ENCODE measurements at places on chromosomes 4 and X. TPM values are rescaled to one million over a fixed set of nuclear protein-coding genes. Genes with fewer than 3 reads are reported as not detected.
A peak's percentile ranks its signal among the peaks of the same experiment; 100 is the strongest.

DNA sequence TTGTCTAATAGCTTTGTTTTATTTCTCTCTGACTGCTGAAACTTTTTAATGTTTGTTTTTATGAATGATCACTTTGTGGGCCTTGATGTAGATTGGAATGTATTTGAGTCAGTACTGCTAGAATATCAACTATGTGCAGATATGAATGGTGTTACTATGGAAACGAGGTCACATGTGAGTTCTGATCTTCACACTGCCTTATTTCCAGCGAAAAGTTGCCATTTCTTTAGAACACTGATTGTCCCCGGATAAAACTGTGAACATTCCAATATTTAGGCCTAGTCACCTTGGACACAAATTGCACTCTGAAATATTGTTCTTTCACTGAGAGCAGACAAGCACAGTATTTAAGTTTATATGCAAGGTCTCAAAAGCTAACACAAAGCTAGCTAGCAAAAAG, 27.2 kb upstream of the MAGED1 start:
- no peak for DNase-seq

DNA sequence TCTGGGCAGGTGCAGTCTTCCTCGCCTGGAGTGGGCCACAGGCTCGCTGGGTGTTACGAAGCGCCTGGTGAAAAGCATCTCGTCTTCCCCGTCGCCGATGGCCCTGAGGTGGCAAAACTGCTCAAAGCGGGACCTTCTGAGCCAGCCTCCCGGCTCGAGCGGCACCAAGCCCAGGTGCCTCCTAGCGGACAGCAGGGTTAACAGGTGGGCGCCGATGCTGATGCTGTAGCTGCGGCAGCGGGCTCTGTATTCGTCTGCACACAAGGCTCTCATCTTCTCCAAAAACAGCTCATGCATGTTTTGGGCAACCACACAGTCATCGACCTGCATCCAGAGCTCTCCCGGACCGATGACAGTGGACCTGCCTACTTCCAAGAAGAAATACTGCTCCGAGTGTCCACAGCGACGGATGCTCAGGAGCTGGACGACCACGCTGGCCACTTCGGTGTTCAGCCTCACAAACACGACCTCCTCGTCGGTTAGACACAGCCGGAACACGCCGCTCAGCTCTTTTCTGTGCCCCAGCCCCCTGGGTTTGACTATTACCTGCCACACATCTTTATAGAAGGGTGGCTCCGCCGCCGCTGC, 1.2 kb downstream of the IRS4 start:
- no peak for DNase-seq

Gene THAP6
- 7.2 TPM for total RNA-seq

GRCh38 chr4:94390804-94391410, 48.3 kb upstream of the HPGDS start:
- no peak for DNase-seq

DNA sequence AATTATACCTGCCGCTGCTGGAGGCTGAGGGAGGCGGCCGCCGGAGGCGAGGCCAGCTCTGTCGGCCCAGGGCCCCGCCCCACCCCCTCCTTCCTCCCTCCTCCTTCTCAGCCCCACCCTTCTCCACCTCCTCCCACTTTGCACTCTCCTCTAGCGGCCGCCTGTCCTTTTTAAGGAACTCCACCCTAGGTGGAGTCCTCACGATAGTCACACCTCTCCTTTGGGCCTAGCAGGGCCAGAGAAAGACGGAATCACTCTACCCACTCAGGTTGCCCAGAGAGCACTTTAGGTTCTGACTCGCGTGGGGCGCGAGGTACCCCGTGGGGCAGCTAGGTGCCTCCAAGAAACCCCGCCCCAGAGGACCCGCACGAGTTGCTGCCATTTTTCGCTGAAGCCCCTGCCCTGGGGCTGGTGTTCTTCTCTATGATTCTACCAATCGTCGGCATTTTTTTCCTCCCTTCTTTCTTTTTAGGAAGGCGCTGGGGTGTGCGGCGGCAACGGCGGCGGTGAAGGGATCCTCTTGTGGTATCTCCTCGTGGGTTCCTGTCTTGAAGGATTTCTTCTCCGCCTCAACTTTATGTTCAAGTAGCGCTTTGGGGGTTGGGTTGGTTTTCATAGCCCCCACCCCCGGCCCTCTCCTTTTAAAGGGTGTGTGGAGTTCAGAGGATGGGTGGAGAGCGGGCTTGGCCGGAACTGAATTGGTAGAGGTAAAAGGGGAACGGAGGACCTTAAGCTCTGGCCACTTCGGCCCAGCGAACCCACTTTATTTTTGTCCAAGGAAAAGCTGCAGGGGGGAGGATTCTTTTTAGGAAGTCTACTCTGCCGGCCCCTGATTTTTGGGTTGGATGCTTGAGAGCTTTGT, at the start of gene KLF8:
Gene KLF8, plus strand, starts transcription at position 136 of the 862 bp plus-strand sequence. CDS start 979 bp downstream, outside the sequence.
- DNase-seq, result peak; percentile 42

DNA sequence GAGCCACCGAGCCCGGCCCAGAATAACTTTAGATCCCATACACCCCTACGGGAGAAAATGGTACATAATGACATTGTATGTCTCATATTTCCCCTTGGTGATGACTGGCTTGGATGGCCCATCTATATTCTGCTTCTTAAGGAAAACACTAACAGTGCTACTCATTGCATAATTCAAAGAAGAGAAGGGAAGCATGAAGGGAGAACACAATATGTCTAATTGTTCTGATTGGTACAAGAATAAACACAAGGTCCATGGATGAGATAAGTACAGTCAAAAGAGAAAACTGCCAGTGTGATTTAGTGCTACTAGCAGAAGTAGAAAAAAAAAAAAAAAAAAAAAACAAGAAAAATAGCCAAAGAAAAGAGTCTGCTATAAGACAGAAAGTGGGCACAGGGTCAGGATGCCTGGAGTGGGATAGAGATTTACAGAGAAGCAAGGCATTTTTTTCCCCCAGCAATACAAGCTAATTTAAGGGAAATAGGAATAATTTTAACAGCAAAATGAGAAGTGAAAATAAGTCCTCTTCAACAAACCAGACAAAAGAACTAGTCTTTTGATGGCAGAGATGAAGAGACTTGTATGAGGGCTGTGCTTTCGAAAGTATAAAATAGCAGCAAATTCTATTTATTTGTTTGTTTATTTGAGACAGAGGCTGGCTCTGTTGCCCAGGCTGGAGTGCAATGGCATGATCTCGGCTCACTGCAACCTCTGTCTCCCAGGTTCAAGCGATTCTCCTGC, 96.5 kb upstream of the MAP3K15 start:
- DNase-seq, result no peak

Gene NUDT11
- total RNA-seq, result 10.9 TPM

- DNase-seq, result no peak
These were observed 1.2 kb downstream of the SLC39A8 start for GRCh38 chr4:102343964-102344519.

DNA sequence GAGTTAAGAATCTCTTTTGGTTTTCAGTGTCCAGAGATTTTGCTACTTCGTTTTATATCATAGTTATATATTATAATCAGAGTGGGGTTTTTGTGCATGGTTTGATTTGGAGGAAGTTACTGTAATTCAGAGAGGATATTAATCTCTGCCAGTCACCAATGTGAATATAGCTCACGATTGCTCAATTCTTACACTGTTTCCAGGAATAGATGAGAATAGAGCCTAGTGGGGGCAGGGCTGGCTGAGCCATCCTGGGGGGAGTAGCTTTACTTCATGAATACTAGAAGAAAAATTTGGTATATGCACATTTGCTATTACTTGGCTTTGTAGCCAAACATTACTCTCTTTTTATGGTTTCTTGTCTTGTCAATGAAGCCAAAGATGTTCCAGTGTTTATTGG, 60.9 kb upstream of the TRPC3 start:
- no peak for DNase-seq

GRCh38 chr4:169352360-169352759, 81.6 kb upstream of the SH3RF1 start:
- no peak for DNase-seq

- no peak for DNase-seq
These were observed 124.7 kb downstream of the CAMK2D start for GRCh38 chr4:113636877-113637276.

GRCh38 chr4:16120720-16121119, 36.9 kb upstream of the PROM1 start:
- DNase-seq, result no peak

GRCh38 chrX:150913511-150913910, 15.0 kb upstream of the CD99L2 start:
- no peak for DNase-seq

GRCh38 chrX:42934020-42934726, 156.2 kb upstream of the PPP1R2C start:
- no peak for DNase-seq

Gene WDR17
- 0.52 TPM for total RNA-seq

- DNase-seq, result peak; percentile 24
These were observed 313.4 kb downstream of the TENM3 start for GRCh38 chr4:182556580-182556979.

Gene RHOH
- 0.24 TPM for total RNA-seq

GRCh38 chrX:10525381-10526120, 94.8 kb downstream of the MID1 start:
- DNase-seq, result no peak

DNA sequence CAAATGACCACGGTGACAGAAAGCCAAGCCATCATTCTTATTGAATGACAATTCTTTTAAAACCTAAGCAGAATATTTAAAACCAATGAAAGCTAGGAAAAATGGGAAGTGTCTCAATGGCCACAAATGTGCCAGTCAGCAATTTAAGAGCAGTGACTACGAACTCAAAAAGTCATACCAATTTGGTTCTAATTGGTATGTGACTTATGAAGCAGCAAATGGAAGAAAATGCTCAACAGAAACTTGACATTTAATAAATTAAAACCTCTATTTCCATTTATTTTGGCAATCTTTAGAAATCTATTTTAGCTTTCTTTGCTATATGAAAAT, 25.7 kb upstream of the BCLAF3 start:
- DNase-seq, result no peak

GRCh38 chr4:80592950-80593349, 257.4 kb downstream of the CFAP299 start:
- DNase-seq, result no peak

Gene CLNK
- not detected for total RNA-seq

Gene TXK
- 0.38 TPM for total RNA-seq

DNA sequence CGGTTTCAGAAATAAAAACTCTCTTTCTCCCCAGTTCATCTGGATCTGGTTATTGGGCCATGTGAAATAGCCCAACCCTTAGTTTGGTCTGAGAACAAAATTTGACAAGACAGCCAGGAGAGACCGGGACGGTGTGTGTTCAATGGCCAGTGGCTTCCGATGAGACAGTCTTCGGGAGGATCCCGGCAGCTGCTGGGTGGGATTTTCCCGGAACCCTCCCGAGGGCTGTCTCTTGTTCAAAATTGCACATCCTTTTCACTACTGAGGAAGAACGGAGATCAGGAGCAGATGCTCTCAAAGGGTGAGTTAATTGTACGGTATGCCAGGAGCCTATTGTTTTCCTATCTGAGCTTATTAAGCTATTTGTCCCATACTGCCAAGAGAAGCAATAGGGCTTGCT, 166.5 kb downstream of the PRR32 start:
- DNase-seq, result no peak

DNA sequence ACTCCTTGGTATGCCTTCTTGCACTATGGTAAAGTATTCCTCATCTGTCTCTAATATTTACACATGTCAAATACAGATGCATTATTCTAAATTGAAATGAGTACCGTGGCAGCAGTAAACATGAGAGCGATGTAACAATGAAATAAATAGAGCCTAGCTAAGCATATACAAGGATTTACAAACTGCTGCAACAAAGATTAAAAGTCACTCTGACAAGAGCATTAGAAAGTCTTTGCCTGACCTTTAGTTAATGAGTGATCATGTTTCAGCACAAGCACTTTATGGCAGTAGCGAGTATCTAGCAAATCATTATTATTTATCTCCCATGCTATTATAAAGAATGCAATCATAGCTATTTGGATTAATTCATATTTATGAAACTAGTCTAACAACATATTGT, 547.0 kb upstream of the NDST4 start:
- DNase-seq, result no peak

Gene ZC4H2
- 23.6 TPM for total RNA-seq

Gene FGF13
- total RNA-seq, result 0.29 TPM

DNA sequence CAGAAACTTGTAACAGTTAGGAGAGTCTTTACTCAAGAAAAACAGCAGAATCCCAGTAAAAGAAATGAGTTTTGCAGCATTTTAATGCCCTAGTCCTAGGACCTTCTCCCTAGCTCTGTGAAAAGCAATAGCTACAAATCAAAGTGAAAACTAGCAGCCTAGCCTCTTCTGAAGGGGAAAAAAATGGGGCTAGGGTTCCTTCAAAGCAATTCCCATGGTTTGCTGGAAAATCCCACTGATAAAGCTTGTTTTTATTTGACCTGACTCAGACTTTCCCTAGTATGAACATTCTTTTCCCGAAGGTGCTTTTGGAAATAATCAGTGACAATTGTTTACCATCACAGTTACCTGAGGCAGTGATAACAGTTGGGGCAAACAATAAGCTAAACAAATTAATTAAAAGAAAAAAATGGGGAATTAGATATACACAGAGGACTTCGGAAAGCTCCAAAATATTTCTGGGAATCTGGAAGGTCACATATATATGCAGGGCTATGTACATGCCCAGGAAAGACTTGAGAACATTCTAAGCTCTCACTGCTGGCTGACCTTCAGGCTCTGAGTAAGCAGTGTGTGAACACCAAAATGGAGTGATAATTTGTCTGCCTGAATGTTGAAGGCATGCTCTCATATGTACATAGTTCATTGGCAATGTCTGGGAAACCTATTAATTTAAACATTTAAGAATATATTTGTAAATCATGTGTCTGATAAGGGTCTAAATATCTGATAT, 285.9 kb downstream of the KCTD8 start:
- DNase-seq, result no peak

- no peak for DNase-seq
These were observed 1639.6 kb upstream of the PCDH10 start for GRCh38 chr4:131509521-131509920.

DNA sequence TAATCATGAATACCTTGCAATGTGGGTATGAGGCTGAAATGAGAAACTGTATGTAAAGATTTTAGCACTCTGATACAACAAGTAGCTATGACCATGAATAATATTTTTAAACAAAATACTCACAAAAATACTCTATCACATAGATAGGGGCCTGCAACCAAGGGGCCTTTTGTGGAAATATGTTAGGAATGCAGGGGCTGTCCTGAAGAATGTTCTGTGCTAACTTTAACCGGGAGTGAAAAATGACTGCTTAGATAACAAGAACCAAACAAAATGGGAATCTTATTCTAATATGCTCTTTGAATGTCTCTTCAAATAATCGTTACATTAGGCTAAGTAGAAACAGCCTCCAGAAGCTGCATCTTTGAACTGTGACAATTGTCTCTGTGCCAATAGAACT, 37.9 kb upstream of the GYPA start:
- DNase-seq, result no peak

Data from Caki2 (cell line).